ENCODE measurements at places on chromosomes 16 and 17. TPM values are rescaled to one million over a fixed set of nuclear protein-coding genes. Genes with fewer than 3 reads are reported as not detected.

GRCh38 chr17:77634710-77635109 is 323.8 kb upstream of the TNRC6C start:
- DNase-seq: no peak

DNA sequence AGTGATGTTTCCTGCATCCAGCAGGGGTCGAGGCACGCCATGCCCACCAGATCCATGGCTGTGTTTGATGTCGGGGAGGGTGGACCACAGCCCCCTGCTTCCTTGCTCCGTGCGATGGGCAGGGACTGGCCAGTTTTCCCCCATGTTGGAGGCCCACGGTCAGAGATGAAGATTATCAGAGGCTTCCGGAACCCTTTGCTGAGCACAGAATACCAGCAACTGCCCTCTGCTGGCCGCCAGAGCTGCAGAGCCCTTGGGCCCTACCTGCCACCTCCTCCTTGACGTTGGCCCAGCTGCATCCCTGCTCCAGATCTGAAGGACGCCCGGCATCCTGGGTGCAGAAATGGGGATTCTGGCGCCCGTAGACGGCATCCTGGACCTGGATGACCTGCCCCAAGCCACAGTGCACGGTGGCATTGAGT is 23.7 kb upstream of the BCO1 start:
- DNase-seq: peak; percentile 15

GRCh38 chr17:5511401-5512225 is 25.2 kb downstream of the MIS12 start:
- no peak for DNase-seq

GRCh38 chr17:65324611-65325342 is 187.6 kb downstream of the RGS9 start:
- DNase-seq: no peak

The OR2C1 gene
- under 0.01 TPM for total RNA-seq

- no peak for DNase-seq
Measured at GRCh38 chr16:20122011-20122410, 48.3 kb upstream of the GPR139 start.

GRCh38 chr17:72297326-72298115 is 176.7 kb downstream of the SOX9 start:
- peak; percentile 69 for DNase-seq

Measured in IMR-90 (cell line).